ENCODE measurements at places on chromosomes 13 and 19.

GRCh38 chr13:113491418-113491883, 940 bp upstream of the DCUN1D2 start:
- no peak for DNase-seq

GRCh38 chr19:10712045-10712444, 5.8 kb upstream of the DNM2 start:
- DNase-seq = no peak

DNA sequence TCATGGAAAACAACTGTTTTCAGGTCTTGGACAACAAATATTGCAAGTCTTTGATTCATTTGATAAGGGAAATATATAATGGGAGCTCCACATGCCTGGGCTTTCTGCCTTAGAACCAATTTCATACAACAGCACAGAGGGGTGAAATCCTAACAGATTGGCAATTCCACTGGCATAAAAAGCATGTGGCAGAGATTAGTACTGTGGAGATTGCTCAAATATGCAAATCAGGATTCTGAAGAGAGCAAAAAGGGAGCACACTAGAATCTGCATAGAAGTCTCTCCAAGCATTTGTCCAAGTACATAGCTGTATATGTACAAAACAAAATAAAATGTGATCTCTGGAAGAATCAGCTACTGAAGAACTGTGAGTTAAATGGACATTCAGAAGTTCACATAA, 312.9 kb upstream of the SLITRK5 start:
- no peak for DNase-seq

DNA sequence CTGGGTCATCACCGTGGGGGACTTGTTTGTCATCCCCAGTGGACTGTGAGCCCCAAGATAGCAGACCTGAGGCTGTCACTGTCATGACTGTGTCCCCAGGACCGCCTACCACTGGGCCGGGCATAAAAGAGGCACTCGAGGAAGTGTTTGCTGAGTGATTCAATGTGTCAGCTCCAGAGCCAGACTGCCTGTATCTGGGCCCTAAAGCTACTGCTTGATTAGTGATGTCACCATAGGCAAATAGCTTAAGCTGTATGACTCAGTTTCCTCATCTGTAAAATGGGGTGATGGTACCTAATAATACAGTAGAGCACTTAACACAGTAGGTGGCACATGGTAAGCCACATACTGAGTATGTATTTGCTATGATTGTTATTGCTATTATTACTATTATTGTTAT, 11.2 kb upstream of the CEACAM19 start:
- no peak for DNase-seq

GRCh38 chr13:40189426-40189825, 477.0 kb downstream of the FOXO1 start:
- DNase-seq = peak; percentile 30

DNA sequence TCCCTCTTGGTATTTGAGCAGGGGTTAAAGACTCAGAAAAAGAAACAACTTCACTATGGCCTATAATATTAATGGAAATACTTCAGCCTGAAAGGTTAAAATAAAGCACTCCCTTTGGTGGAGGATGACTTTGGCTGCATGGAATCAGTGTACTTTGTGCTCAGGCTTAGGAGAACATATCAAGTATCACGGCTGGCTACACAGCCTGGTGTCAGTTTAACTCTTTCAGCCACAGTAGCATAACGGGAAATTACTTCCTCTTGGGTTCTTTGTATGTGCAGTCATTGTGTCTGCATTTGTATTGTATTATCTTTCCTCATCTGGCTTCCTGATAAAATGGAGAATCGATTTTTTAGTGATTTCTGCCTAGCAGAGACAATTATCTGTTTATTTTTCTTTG, 239.0 kb downstream of the GGACT start:
- DNase-seq = no peak

- DNase-seq = no peak
Measured at GRCh38 chr13:23460309-23460708, 26.8 kb upstream of the SACS start.

- no peak for DNase-seq
Measured at GRCh38 chr13:109131698-109132257, 502.4 kb downstream of the MYO16 start.

GRCh38 chr13:112443191-112443994, 67.2 kb downstream of the SPACA7 start:
- no peak for DNase-seq

DNA sequence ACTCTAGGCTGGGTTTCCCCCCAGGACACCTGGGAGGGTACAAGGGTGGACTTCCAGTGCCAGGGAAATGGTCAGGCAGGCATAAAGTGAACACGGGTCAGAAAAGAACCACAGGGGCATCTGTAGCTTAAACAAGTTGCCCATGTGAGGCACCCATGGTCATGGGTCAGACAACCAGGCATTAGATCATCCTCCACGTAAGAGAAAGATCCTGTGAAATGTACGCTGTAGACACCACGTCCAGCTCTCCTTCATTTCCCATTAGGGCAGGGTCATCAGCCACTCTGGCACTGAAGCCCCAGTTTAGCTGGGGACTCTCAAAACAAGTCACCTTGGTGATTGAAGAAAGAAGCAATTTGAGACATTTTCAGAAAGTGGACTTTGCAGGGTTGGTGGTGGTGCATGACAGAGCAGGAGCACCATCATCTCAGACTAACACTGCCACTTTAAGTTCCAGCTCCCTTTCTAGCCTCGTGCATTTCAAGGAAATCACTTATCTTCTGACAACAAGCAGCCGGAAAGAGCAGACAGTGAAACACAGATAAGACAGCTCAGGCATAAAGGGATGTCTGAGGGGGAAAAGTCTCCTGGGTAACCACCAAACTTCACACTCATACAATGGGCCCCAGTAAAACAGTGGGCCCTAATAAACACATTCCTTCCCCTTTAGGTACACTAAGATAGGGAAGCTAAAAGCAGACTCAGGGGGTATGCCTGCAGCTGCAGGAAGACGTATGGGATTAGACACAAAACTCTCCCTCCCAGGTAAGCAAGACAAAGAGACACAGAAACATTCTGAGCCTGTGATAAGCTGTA, 16.1 kb upstream of the SIGLEC6 start:
- DNase-seq = no peak

- no peak for DNase-seq
Measured at GRCh38 chr13:39959497-39960144, 304.2 kb downstream of the COG6 start.

- no peak for DNase-seq
Measured at GRCh38 chr19:45812297-45812696, 2.8 kb downstream of the RSPH6A start.

DNA sequence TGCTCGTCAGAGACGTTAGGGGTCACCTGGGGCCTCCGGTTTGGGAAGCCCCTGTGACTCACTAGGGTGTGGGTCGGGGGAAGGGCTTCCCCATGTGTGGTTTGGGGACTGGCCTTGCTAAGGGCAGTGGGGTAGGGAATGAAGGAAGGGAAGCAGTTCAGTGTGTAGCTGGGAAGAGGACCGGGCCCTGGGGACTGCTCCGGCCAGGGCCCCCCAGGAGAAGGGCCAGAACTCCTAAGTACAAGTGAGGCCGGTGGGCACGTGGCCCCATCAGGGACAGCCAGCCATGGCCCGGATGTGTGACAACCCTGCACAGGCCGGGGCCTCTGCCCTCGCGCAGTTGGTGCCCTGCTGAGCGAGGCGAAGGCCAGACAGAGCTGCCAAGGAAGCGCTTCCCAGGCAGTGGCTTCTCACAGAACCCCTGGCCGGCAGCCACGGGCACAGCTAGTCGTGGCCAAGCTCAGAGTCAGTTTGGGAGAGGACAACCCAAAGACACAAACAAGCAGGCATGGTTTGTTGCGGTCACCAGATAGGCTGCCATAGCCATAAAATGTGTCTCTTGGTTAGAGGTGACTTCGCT, 25.7 kb downstream of the TEX29 start:
- no peak for DNase-seq

- DNase-seq = no peak
Measured at GRCh38 chr13:80900561-80900960, 559.6 kb upstream of the SPRY2 start.

DNA sequence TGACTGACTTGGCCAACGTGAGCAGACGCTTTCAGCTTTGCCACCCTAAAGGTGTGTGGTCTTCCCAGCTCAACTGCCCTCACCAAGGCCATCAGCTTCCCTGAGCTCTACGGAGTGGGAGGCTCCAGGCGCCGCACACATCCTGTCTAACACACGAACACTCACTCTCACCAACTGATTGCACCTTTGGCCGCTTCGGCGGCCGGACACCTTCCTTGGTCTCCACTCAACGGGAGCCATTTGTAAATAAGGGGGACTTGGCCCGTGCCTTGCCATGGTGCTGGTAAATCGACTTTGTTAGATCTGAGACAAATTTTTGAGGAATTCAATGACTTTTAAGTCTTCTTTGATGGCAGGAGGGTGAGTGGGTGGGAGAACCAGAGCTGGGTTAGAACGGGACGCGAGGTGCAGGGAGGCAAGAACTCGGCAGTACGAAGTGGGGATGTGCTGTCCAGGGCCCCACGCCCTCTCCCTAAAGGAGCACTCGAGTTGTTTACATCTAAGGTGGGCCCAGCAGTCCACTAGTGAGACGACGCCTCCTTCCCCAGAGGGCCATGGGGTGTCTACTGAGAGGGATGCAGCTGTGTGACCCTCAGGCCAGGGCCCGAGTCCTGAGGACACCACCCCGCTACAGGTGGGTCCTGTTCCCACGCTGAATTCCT, 4.4 kb downstream of the C13orf46 start:
- no peak for DNase-seq

DNA sequence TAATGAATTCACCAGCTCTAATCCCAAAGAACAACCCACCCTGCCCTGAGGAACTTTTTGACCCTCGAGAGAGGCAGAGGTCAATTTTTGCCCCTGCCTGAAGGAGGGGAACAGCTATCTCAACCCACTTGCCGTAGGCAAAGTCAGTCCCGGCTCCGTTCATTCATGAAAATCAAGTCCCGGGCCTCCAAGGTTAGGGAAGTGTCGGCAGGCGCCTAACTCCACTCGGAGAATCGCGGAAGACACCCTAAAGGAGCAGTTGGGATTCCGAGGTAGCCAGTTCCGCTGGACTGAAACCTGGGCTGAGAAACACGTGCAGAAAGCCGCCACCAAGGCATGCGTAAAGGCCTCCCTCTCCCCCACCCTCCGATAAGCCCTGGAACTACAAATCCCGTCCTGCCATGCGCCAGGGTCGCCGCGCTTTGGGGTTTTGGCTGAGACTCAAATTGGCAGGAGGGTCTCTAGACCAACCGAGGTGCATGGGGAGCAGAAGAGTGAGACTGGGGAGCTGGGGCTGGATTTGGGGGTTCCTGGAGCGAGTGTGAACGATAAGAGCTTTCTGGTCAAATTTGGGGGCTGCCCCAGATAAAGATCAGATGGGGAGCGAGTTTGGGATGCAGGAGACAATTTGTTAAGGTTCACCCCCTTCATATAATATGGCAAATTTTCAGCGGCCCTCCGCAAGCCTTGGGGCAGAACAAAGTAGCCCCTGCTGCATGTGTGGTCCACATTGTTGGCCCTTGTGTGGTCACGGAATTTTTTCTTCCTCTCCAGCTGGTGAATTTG, at the start of gene TNPO2:
TNPO2 (minus strand) TSS at position 292 of the 786 bp plus-strand sequence. CDS start 2,955 bp downstream, outside the sequence.
- peak; percentile 69 for DNase-seq

GRCh38 chr13:86813198-86813597, 858.0 kb upstream of the SLITRK5 start:
- no peak for DNase-seq

GRCh38 chr13:99506634-99507033, 5.4 kb downstream of the TM9SF2 start:
- no peak for DNase-seq

DNA sequence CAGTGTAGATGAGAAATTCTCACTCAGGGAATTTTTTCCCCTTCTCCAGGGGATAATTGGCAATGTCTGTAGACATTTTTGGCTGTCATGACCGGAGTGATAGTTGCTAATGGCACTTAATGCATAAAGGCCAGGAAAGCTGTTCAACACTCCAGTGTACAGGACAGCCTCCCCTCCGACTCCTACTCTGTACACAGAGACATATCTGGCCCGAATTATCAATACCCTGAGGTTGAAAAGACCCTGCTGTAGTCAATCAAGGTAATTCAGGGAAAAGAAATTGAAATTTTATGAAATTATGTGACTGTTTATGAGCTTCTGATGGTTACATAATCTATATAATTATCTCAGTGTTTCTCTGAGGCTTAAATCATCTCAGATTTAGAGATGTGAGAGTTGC, 720.7 kb downstream of the OLFM4 start:
- DNase-seq = no peak

DNA sequence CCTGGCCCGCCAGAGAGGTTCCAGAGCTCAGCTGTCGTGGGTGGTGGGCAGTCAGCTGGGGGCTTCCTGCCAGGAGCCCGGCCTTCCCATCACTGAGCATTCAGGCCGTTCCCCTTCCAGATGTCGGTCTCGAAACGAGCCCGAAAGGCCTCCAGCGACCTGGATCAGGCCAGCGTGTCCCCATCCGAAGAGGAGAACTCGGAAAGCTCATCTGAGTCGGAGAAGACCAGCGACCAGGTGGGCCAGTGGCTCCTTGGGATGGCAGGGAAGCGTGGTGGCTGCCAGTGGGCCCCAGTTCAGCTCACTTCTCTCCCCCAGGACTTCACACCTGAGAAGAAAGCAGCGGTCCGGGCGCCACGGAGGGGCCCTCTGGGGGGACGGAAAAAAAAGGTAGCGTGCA, 19.3 kb downstream of the HDGFL2 start:
- no peak for DNase-seq
